Stimulated activated CD4-positive, alpha-beta T cell treated with anti-CD3 and anti-CD28 coated beads, Interleukin-4, amount 100 ng/mL, for 4 hours (primary cell): ENCODE measurements at places on chromosomes 11 and 22.

GRCh38 chr11:37450613-37451012, 852.6 kb upstream of the RAG2 start:
- DNase-seq = no peak

DNA sequence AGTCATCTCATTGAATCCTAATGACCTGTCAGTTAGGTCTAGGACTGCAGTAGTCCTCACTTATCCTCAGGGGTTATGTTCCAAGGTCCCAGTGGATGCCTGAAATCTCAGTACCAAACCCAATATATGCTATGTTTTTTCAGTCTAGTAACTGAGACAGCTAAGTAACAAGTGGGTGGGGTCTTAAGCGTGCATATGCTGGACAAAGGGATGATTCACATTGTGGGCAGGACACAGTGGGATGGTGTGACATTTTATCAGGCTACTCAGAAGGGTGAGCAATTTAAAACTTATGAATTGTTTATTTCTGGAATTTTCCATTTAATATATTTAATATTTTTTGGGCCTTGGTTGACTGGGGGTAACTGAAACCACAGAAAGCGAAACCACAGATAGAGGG, 29.0 kb downstream of the DDX10 start:
- no peak for DNase-seq

DNA sequence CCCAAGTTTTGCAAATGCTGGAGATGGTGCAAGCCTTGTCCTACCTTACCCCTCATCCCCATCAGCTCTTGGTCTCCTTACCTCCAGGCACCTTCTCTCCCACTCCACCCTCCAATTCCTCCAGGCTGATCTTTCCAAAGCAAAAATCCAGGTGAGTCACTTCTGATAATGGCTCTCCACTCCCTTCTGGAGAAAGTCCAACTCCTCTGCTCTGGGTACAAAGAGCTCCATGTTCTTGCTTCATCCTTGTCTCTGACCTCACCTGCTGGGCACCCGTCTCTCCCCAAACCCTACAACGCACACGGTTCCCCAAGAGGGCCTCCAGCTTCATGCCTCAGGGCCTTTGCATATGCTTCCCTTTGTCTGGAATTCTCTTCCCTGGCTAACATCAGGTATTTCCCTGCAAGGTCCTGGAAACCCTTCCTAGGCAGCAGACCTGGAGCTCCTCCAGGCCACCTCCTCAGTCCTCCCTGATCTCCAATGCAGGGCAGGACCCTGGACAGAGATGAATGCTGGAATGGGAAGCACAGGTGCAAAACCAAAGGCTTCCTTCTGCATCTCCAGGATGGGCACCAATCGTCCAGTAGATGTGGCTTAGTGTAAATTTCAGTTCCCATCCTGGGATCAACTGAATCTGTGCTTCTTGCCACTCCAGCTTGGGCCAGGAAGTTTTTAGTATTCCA, 22.7 kb downstream of the IFT27 start:
- no peak for DNase-seq

DNA sequence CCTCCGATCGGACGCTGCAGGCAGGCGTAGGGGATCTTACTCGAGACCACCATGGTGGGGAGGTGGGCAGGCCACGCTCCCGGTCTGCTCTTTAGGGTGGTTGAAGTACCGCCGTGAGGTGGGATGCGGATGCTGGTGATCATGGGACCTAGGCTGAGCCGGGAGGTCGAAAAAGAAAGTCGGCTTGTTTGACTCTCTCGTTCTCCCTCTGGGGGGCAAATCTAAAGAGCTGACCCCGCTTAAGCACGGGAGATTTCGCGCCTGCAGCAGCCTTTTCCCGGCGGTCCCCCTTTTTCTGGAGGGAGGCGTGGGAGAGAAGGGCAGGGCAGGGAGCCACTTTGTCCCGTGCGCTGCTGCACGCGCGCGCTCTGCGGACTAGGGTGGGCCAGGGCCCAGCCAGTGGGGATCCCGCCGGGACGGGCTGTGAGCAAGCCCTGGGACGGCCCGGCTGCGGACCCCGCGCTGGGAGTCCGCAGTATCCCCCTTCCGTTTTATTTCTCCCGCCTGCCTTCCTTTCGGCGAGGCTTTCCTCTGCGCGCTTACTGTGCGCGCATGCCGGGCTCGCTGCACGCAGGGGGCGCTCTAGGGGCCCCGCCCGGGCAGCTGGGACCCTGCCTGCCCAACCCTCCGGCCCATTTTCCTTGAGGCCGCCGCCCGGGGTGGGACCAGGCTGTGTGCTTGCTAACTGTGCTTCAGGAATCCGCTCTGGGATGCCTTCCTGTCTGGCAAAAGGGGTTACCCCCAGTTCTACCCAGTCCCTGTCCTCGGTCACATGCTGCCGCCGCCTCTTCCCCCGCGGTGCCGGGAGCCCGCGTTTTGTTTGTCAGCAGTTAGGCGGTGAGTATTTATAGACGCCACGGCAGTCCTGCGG, 81.0 kb downstream of the PRR5L start:
- peak; percentile 25 for DNase-seq

DNA sequence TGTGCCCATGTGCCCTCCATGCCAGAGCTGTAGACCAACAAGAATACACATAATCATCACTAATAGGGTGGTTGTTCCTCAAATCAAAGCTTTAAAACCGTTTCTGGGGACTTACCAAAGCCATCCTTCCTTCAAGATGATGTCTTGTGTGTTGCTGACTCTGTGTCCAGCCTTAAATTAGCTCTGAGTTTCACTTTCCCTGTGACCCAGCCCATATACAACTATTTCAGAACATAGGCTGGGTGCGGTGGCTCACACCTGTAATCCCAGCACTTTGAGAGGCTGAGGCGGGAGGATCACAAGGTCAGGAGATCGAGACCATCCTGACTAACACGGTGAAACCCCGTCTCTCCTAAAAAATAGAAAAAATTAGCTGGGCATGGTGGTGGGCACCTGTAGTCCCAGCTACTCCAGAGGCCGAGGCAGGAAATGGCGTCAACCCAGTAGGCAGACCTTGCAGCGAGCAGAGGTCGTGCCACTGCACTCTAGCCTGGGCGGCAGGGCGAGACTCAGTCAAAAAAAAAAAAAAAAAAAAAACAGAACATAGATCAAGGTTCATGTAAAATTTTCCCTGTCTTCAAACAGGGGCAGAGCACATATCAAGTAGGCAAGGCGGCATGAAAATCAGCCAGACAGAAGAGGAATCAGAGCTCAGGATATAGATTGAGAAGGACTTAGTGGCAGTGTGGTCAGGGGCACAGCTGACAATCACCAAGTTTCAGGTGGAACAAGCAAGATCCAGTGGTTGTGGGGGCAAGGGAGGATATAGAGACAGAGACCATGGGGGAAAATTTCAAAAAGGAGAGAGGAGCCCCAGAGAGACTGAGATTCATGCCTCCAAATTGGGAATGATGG, at the start of gene PLAAT2:
Gene PLAAT2, minus strand, starts transcription at position 179 of the 855 bp plus-strand sequence. Its CDS starts 55 bp downstream, at position 124.
- no peak for DNase-seq

- DNase-seq = no peak
Observed at GRCh38 chr22:45455621-45456020, 42.1 kb downstream of the RIBC2 start.

DNA sequence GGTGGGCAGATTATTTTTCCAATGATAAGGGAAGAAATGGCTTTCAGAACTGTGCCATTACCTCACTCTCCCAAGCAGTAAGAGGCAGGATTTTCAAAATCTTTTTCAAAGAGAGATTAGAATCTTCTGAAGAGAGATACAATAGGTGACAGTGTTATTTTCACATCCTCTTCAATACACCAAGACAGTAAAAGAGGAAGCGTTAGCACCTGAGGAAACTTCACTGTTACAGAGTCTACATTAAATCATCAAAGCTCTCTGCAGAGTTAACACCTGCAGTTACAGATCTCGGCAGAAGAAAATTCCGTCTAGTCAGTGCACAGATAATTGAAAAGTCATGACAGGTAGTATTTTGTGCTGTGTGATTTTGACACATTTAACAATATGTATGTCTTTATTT, 144.9 kb downstream of the PGR start:
- DNase-seq = no peak

DNA sequence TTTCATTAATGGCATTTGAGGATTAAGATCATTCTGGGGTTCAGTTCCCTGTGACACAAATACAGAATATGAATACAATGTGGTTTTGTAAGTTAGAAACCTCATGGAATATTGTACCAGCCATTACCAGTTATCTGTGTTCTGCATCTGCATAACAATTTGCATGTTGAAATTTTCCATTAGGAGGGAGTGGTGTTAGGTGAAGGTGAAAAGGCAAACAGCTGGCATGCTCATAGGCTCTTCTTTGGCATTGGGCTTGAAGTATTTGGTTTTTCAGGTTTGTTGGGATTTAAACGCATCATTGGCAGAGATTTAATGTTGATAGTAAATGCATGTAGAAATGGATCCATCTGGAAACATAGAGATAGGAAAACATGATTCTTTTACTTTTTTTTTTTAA, 18.6 kb downstream of the RTN3 start:
- no peak for DNase-seq

- no peak for DNase-seq
Observed at GRCh38 chr22:24765166-24765565, 9.4 kb downstream of the PIWIL3 start.

- no peak for DNase-seq
Observed at GRCh38 chr11:13140028-13140870, 131.1 kb downstream of the RASSF10 start.

DNA sequence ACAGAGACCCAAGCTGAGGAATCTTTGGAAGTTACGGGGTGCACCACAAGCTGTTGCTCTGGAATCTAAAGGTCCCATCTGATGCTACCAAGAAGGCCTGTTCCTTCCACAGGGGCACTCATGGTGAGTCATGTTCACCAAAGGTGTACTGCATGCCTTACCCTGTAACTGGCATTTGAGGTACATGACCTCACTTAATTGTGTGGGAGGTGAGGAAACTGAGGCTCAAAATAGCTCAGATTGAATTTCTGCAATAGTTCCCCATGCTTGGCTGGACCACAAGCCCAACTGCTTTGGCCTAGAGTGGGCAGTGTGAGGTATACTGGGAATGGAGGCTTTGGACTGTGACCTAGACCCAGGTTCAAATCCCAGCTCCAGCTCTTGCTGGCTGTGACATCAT, 8.2 kb downstream of the MTFP1 start:
- no peak for DNase-seq

DNA sequence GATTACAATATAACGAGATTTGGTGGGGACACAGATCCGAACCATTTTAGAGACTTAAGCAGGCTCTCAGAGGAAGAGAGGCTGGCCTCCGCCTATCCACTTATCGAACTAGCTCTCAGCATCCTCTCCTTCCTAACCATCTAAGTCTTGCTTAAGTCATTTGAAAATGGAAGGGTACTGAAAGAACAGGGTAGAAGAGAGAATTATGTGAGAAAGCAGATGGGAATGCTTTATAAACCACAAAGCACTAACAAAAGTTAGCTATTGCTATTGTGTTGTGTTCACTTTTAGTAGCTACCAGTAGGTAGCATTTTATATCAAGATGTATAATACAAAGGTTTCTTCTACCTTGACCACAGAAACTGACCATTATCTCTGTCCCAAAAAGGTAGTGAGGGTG, 153.4 kb upstream of the CADM1 start:
- DNase-seq = no peak

DNA sequence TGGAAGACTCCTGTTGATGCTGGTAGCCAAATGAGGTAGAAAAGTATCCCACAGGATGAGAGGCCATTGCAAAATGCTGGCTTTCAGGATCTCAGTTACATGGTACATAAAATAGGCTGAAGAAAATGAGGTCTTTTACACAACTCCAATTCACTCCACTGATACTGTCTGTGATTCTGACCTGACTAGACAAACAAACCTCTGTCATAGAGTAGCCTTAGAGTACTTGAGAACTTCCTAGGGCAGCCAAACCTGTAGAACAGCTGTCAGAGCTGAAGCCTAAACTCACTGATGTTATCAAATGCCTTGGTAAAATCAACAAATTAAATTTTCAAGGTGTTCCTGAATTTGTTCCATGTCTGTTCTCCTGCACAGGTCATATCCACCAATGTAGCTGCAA, 26.2 kb upstream of the POGLUT3 start:
- DNase-seq = no peak

- no peak for DNase-seq
Observed at GRCh38 chr11:96154802-96155520, 188.0 kb downstream of the MAML2 start.

DNA sequence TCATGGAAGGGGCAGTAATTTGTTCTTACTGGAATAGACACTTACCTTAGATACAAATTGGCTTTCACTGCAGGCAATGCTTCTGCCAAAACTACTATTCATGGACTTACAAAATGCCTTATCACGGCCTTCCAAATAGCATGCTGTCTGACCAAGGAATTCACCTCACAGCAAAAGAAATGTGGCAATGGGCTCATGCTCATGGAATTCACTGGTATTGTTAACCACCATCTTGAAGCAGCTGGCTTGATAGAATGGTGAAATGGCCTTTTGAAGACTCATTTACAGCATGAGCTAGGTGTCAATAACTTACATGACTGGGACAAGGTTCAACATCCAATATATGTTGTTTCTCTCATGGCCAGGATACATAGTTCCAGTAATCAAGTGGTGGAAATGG, 21.9 kb downstream of the OR5B21 start:
- no peak for DNase-seq

DNA sequence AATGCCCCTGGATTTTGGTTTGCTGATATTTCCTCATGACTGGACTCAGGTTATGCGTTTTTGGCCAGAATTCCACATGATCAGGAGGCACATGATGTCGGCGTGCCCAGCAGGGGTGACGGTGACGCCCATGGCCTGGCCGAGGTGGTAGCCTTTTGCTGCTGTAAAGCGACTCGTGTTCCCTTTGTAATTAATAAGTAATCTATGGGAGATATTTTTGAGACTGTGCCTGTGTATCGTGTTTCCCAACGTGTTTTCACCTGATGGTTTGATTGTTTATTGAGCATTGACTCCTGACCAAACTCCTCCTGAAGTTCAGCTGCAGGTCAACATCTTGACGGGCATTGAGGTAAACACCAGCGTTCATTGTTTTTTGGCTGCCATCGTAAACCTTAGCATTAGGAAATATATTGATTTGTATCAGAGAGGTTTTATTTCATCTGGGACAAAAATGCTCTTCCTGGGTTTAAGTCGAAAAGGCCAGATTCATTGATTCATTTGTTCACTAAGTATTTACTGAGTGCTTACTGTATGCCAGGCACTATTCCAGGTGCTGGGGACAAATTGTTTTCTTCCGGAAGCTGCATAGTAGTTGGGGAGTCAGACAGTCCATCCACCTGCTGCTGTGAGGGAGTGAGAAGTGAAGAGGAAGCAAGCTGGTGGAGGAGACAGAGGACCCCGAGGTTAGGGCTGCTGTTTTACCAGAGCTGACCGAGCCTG, 23.6 kb downstream of the DCPS start:
- DNase-seq = no peak

- DNase-seq = no peak
Observed at GRCh38 chr22:30263883-30264282, 2.8 kb downstream of the OSM start.
